ENCODE measurements at places on chromosomes 12 and 14. TPM values are rescaled to one million over a fixed set of nuclear protein-coding genes. Genes with fewer than 3 reads are reported as not detected.

Gene RTN1
- 855 TPM for total RNA-seq

Gene HCAR1
- 0.29 TPM for total RNA-seq

Gene LRRC10
- total RNA-seq: not detected

Gene NID2
- 5.1 TPM for total RNA-seq

DNA sequence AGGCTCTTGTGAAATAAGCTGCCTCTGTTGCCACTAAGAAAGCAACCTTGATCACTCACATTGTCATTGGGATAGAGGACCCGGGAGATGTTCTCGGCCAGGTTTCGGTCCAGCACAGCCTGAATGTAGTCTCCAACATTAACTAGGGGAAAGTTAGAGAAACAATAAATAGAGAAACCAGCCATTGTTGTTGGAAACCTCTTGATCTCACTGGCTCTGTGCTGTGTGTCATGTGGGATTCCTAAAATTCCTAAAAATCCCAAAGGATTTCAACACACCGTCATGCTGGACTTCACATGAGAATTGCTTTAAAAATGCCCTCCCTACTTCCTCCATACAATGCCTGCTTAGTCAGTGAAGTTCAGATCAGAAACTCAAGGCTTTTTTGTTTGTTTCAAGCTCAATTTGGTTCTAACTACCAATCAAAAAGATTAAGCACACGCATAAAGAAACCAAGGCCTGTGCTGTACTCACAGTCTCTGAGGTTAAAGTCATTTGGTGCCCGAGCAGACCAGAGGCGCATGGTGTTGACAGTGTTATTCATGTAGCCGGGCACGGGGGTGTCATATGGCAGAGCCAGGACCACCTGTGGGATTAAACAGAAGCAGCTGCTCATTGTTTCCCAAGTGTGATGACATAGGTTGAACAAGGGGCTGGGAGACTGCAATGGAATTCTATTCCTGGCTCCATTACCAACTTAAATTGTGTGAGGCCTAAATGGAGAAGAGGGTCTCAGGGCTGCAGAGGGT is 23.6 kb downstream of the PYGL start:
- no peak for DNase-seq

DNA sequence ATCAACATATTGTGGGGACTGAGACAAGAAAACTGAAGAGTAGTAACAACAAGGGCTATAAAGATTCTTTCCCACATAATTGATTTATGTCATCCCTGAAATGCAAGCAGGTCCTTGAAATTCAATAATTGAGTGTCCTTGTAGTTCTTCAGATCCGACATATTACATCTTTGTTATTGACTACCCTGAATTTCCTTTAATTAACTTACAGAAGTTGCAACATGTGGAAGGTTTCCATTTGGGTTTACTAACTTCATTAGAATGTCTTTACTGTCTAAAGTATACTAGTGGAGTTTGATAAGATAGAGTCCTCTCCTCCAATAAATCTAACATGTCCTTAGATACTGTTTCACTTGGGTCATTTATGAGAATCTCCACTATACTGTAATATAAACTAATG is 951.8 kb downstream of the SLC6A15 start:
- no peak for DNase-seq

DNA sequence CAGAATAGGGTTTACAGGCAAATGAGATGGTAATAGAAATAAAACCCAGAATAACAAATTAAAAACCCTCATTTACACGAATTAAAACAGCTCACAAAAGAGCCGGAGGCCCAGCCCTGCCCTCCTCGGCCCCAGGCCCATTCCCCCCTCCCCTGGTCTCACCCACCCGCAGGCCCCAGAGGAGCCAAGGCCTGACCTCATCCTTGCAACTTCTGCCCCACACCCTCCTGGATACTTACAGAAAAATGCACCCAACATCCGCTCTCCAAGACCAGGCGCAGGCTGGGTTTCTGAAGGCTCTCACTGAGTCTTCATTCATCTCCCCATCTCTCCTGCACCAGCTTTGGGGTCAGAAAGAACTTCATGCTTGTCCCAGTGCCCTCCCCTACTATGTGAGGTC is 16.2 kb upstream of the VSX2 start:
- DNase-seq: no peak

DNA sequence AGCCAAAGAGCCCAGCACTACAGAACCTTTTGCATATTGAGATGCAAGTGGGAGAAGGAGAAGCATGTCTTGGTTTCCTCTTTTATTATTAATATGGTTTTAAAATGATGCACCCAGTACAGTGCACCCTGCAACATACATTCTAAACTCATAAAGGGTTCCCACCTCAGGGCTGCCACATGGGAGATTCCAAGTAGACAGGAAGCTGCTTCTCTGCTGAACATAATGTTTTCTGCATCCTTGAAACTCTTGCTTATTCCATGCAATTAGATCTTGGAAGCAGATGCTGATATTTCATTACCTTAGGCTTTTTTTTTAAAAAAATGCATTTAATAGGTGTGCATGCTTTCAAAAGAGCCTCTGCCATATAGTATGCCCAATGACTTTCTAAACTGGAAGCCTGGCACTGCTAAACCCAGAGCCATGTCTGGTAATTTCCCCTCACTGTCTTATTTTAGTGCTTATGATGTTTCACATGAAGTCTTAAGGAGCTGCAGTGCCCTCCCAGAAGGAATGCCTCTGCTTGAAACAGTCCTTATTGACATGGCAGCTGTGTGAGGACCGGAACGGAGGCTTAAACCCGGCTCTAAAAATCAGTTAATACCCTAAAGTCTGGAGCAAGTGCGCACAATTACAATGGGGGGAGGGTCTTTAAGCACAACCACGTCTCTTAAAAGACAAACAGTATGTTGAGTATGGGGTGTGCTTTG is 2.0 kb upstream of the SIX1 start:
- DNase-seq: no peak

DNA sequence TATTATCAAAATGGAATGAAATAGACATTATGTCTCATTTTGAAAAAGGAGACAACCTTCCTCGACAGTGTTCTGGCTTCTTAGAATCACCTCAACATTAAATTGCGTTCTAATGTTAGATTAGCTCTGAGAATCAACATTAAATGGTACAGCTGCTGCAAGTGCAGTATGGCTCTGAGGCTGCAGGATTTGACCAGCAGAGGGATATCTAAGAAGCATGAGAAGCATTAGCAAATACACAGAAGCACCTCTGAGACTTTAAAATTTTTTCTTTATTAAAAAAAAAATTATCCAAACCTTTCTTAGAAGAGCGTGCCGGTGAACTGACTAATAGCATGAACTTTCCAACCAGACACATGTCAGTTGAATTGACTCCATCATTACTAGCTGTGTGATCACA is 253.4 kb upstream of the LRIG3 start:
- no peak for DNase-seq

DNA sequence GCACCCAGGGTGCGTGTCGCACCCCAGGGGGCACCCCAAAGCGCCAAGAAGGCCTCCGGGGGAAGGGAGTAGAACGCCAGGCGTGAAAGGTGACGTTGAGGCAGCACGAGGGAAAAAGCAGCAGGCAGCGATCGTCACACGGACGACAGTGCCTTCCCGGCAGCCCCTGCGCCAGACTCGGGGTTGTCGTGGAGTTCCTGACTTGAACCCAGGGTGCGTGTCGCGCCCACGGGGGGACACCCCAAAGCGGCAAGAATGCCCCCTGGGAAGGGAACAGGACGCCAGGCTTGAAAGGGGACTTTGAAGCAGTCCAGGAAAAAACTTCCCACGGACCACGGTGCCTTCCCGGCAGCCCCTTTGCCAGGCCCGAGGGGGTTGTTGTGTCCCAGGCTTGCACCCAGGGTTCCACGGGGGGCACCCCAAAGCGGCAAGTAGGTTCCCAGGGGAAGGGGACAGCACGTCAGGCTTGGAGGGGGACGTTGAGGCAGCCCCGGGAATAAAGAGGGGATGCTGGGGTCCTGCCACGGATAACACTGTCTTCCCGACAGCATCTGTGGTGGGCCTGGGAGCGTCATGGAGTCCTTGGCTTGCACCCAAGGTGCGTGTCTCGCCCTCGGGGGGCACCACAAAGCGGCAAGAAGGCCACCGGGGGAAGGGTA is 159.2 kb upstream of the ALG10B start:
- no peak for DNase-seq

GRCh38 chr12:65368055-65368454 is 89.6 kb downstream of the MSRB3 start:
- DNase-seq: no peak

GRCh38 chr12:131620946-131621681 is 89.8 kb upstream of the SFSWAP start:
- DNase-seq: peak; percentile 88

GRCh38 chr14:34029921-34030334 is 79.1 kb upstream of the EGLN3 start:
- DNase-seq: no peak

- no peak for DNase-seq
Measured at GRCh38 chr12:24895612-24896011, 53.3 kb downstream of the BCAT1 start.

- DNase-seq: no peak
Measured at GRCh38 chr14:106729551-106729950, 1203.2 kb downstream of the TMEM121 start.

- DNase-seq: no peak
Measured at GRCh38 chr14:99971941-99972747, 93.1 kb upstream of the EVL start.

DNA sequence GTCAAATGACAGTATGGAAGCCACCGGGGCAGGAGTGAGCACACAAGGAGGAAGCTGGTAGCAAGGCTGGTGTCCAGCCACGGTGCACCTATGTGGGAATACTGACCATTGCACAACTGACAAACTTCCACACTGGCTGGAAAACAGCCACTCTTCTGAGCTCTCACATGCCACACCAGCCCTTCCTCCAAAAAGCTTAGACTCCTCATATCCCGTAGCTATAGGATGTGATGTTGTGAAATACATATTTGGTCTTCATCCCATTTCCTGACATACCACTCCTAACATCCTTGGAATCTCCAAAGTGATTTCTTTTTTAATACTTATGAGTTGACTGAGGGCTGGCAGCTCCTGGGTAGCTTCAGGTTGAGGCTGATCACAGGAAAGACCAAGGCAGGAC is 103.6 kb downstream of the NTF3 start:
- DNase-seq: no peak

GRCh38 chr14:59187802-59188460 is 536 bp upstream of the DAAM1 start:
- peak; percentile 62 for DNase-seq

GRCh38 chr14:33682760-33683159 is 268.1 kb downstream of the EGLN3 start:
- no peak for DNase-seq

DNA sequence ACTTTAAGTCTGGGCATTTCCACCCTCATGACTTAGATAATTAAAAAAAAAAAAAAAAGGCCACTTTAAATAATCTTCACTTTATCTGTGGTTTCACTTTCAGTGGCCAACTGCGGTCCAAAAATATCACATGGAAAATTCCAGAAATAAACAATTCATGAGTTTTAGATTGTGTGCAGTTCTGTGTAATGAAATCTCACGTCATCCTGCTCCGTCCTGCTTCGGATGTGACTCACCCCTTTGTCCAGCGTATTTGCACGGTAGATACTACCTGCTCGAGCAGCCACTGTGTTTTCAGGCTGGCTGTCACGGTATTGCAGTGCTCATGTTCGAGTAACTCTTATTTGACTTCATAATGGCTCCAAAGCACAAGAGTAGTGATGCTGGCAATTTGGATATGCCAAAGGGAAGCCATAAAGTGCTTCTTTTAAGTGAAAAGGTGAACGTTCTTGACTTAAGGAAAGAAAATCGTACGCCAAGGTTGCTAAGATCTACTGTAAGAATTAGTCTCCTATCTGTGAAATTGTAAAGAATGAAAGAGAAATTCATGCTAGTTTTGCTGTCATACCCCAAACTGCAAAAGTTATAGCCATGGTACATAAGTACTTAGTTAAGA is 2.4 kb downstream of the E2F7 start:
- DNase-seq: no peak

DNA sequence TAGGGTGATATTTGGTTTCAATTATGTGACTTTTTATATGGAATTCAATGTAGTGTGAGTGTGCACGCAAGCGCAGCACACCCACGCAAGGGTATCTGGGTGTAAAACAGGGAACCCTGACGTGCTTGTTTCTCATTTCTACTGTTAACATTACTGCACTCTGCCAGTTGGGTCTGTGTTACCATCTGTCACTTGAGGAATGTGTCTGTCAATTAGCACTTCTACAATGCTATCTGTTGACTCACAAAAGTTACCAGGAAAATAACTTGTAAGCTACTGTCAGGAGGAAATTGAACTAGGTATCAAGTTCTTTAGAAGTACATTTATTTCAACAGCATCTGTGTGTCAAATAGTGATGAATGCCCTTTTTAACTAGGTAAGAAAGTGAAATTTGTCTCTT is 695.5 kb upstream of the LRFN5 start:
- DNase-seq: no peak
